CD4-positive, alpha-beta T cell treated with Interleukin-4 for 1 hour (primary cell): ENCODE measurements at places on chromosomes 7 and 10.

GRCh38 chr7:130274296-130274695 is 7.6 kb downstream of the CPA2 start:
- no peak for DNase-seq

DNA sequence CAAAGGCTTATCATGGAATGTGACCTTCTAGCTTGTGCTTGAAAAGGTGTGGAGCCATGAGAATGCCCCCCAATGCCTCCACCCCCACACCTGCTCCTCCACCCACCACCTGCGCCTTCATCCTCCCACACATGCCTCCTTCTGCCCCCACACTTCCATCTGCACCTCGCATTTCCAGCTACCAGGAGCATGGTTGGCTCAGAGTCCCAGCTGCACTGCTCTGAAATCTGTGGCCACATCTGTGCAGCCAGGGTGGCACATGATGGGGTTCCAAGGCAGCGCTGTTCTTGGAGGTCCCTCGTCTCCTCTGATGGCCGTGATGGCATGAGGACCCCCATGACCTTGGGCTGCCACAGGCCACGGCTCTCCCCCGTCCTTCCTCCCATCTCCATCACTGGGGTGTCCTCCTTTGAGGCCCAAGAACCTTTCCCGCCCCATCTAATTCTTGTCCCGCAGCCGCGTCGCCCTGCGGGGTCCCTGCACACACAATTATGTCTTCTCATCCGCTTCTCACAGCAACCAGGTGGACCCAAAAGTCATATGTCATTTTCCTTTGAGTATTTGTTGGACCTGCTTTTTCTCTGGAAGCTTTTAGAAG is 40.6 kb upstream of the CNPY1 start:
- DNase-seq = no peak

DNA sequence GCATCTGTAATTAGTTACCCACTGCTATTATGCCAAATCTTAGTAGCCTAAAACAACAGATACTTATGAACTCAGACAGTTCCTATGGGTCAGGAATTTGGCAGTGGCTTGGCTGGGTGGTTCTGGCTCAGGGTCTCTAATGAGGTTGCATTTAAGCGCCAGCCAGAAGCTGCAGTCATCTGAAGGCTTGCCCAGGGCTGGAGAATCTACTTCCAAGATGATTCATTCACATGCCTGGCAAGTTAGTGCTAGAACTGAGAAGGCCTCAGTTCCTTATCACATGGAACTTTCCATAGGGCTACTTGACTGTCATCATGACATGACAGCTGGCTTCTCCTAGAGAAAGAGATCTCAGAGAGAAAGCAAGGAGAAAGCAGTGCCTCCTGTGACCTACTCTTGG is 121.3 kb downstream of the AVL9 start:
- DNase-seq = no peak

- no peak for DNase-seq
These were observed 73.2 kb downstream of the RHOBTB1 start for GRCh38 chr10:60870803-60871202.

DNA sequence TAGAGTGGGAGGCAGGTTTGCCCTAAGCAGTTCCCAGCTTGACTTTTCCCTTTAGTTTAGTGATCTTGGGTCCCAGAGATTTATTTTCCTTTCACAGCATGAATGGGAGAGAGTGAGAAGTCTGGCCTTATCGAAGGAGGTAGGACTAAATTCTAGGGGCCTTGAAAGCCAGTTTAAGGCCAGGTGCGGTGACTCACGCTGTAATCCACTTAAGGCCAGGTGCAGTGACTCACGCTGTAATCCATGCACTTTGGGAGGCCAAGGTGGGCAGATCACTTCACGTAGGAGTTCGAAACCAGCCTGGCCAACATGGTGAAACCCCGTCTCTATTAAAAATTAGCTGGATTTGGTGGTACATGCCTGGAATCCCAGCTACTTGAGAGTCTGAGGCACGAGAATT is 392.2 kb downstream of the ACTR3B start:
- no peak for DNase-seq

GRCh38 chr10:78559661-78560340 is 509.0 kb upstream of the ZMIZ1 start:
- DNase-seq = no peak

DNA sequence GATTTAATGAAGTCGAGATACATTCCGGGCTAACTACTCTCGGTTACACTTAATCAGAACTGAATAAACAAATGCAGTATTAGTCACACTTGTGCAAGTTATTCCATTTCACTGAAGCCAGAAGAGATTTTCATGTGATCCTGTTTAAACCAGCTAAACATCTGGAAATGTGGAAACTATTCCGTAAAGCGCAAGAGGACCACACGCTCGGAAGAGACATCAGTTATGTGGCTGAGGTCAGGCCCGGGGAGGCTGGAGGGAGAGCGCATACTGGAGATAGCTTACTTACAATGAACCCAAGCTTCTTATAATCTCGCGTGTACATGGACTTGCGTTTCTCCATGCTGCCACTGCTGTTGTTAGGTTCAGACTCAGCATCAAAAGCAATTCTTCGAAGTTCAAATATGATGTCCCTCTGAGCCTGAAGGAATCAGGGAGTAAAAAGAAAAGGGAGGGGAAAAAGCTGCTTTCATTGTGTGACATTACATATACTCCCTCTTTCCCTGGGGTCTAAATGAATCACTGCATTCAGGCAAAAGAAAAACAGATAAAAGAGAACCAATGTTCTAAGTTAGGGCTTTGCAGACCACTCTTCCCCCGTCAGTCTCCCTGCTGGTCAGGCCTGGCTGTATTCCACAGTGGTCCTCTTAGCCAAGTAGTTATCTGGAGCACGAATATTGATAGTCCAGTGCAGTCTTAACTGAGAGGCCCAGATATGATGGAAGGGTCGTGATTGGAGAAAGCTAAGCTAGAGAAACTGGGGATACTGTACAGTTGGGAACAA is 237.4 kb downstream of the ELMO1 start:
- DNase-seq = no peak

GRCh38 chr7:33998476-33998875 is 93.1 kb downstream of the BMPER start:
- DNase-seq = no peak

- DNase-seq = no peak
These were observed 19.3 kb upstream of the SLC35G1 start for GRCh38 chr10:93874309-93875031.

GRCh38 chr10:26372513-26373354 is 65.4 kb upstream of the APBB1IP start:
- no peak for DNase-seq

DNA sequence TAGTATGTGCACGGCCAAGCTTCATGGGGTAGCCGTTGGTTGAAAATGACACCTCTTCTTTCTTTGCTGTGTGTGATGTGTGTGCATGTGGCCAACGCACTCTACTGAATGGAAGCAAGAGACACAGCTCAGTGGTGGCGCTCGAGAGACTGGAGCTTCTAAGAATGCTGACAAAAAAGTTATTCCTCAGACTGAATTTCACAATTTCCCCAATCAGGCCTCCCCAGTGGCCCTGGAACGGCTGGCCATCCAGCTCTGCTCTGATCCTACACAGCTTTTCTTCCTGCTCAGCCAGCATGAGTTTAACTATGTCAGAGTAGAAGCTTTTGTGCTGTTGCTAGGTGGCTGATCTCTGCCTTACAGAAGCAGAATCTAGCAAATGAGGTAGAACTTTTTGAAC is 186.7 kb upstream of the PLXDC2 start:
- DNase-seq = no peak

DNA sequence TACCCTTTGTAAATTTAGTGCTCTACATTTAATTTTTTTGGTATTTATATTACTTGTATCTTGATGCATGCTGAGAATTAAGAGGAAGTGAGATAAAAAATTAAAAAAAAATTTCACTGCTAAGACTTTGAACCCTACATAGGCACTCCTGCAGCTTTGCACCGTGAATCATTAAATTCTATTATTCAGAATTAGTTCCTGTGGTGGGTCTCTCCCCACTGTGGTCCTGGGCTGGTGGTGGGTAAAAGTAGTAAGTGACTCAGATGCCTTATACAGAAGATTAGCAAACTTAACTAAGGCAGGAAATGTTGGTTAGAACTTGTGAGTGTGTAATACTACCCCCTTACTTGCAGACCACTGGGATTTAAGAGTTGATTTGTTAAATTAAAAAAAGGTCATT is 72.6 kb downstream of the AP3M1 start:
- peak; percentile 16 for DNase-seq

DNA sequence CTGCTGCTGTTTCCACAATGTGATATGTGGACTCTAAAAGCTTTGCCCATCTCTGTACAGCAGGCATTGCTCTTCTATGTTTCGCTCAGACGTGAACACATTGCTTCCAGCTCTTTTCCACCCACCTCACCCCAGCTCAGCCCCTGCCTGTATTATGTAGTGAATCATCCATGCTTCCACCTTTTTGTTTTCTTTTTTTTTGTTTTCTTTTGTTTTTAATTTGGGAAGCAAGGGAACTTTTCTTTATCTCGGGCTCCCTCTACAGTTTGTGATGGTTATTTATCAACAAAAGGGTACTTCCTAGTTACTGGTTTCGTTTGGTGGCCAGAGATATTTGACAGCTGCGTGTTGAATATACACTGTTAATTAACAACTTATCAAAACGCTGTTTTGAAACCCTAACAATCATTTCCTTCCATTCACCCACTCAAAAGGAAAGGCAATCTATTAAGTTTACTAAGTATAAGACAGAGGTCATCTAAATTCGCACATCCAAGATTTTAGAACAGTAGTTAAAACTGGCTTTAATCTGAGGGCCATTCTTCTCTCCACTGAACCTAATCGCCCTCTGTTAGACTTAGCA is 127.9 kb upstream of the STK17A start:
- DNase-seq = no peak

GRCh38 chr10:20625868-20626267 is 271.2 kb downstream of the NEBL start:
- DNase-seq = no peak

- no peak for DNase-seq
These were observed 9.7 kb downstream of the CD36 start for GRCh38 chr7:80648031-80648600.

DNA sequence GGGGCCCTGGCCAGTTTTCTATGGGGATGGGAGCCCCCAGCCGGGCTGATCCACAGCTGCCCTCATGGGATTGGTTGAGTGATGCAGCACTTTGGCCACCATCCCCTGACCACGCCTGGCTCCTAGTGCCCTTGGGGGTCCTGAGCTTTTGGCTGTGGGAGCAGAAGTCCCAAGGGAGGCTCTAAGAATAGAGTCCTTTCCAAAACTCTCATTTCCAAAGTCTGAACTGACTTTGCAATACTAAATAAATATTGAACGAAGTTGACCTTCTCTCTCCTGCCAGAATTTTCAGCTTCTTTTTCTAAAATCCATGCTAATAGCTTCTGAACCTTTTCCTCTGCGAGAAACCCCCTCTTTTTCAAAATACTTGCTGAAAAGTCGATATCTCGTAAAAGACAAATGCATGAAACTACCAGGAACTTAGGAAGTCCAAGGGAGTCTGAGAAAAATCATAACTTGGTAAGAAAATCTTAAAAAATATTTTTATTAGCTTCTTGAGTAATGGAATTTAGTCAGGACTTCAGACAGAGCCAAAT is 62.7 kb upstream of the IGFBP3 start:
- DNase-seq = no peak

DNA sequence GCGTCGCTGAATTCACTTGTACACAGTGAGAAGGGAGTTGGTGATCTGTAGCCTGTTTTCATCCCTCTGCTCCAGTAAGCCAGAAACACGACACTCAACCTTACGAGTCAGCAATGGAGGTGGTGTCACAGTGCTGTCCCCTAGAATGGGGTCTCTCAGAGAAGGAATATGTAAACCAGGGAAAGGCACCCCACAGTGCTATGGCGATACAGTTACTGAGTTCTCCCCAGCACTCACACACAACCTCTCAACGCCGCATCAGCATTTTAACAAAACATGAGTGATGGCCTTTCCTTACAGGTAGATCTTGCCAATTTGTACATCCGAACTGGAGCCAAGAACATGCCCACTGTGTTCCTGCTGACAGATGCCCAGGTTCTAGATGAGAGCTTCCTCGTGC is 196.3 kb downstream of the CDCA7L start:
- no peak for DNase-seq
